Activated CD8-positive, alpha-beta memory T cell treated with anti-CD3 and anti-CD28 coated beads for 36 hours (primary cell): ENCODE measurements at places on chromosomes 12 and 14. TPM values are rescaled to one million over a fixed set of nuclear protein-coding genes. Genes with fewer than 3 reads are reported as not detected.

Gene GPX2
- total RNA-seq: not detected

Gene SOAT2
- 1.2 TPM for total RNA-seq

Gene CLEC4D
- not detected for total RNA-seq

Gene SSTR1
- total RNA-seq: not detected
